ENCODE measurements at places on chromosomes 4 and X. TPM values are rescaled to one million over a fixed set of nuclear protein-coding genes. Genes with fewer than 3 reads are reported as not detected.

GRCh38 chrX:39174772-39175417 lies 373.6 kb downstream of the MID1IP1 start:
- no peak for DNase-seq

The PRIMPOL gene
- total RNA-seq: 12.8 TPM

The ARSH gene
- not detected for total RNA-seq

The SPANXN3 gene
- not detected for total RNA-seq

GRCh38 chrX:145818186-145819113 lies 821 bp downstream of the SLITRK2 start:
- DNase-seq: peak; percentile 25

DNA sequence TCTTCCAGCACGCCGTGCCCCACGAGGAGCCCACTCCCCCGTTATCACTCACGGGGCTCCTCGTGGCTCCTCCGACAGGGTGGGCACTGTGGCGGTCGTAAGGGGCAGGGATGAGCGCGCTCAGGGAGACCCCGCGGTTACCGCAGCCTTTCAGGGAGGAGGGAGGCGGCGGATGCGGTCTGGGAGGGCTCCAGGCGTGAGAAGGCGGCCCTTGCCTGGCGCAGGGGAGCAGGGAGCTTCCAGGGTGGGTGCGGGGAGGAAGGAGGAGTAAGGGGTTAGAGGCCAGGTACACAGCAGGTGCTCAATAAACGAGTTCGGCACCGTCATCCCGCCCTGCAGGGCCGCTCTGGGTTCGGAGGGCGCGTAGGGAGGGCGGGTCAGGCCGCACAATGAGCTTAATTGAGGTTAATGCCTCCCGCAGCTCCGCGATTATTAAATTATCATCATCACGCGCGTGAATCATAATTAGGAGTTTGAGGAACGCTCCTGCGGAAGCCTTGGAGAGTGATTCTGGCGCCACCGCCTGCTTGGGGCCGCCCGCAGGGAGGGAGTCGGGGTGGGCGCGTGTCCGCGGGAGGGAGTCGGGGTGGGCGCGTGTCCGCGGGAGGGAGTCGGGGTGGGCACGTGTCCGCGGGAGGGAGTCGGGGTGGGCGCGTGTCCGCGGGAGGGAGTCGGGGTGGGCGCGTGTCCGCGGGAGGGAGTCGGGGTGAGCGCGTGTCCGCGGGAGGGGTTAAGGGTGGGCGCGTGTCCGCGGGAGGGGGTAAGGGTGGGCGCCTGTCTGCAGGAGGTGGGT lies 7.6 kb upstream of the NKX1-1 start:
- DNase-seq: peak; percentile 21

- no peak for DNase-seq
These were observed 24.6 kb downstream of the CFAP299 start for GRCh38 chr4:80360084-80360483.

GRCh38 chrX:152989292-152989658 lies 4.6 kb downstream of the PNMA5 start:
- DNase-seq: no peak

GRCh38 chr4:54999003-54999402 lies 126.4 kb downstream of the KDR start:
- DNase-seq: no peak

GRCh38 chr4:80507507-80507906 lies 172.0 kb downstream of the CFAP299 start:
- DNase-seq: no peak

DNA sequence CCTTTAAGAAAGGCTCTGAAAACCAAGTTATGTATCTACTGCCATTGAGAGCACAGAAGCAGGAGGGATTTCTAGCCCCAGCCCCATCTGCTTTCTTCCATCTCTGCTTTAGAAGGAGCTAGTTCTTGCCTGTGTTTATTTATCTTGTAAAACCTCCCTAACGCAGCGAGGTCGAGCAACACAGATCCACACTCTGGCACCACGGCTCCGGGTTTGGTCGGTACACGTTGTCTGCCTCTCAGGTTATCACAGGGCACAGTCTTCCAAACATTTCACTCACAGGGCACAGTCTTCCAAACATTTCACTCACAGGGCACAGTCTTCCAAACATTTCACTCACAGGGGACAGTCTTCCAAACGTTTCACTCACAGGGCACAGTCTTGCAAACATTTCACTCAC lies 69.7 kb upstream of the TLR3 start:
- no peak for DNase-seq

DNA sequence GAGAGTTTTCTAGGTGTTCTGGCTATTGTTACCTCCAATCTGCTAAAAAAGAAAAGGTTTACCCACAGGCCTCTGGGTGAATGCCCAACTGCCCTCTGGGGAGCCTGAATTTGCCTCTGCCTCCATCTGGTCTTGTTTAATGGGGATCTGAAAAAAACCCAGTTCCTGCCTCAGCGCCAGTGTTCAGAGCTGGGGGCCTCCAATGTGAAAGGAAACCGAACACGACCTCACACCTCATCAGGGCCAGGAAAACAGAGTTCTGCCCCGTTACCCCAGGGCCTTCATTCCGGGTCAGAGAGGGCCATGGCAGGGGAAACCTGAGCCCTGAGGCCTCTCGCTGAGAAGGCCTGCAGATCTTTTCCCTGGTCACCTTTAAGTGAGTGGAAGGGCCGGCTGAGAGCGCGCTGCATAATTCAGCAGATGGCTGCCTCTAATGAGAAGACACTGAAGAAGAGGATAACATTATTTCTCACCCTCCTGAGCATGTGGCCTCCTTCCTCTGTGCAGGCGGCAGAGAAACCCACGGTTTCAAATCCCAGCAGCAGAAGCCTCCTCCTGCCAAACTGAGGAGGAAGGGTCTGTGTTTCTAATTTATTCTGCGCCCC lies 6.8 kb downstream of the SEPTIN6 start:
- peak; percentile 49 for DNase-seq

DNA sequence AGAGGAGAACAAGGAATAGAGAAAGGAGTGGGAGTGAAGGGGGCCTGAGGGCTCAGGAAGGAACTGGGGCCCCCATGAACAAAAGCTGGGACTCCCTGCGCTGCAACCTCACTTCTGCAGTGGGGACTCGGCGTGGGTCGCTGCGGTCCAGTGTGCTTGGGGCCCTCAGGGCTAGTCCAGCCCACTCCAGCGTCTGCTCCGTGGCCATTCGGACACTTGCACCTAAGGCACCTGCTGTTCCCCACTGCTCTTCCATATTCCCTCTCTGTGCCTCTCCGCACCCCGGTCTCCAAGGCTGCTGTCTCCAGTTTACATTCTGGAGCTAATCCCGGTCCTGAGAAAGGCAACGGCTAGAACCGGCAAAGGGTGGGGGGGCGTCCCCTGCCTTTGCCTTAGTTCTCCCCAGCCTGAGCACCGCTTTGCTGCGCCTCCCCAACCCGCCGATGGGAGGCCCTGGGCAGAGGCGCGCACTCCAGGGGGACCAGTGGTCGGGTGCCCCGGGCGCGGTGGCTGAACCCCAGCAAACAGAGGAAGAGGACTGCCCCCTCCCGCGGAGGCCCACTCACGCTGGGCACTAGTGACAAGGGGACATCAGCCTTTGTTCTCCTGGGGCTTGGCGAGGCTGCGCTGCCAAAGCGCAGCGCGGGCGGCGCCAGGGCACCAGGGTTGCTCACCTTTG lies 327.7 kb upstream of the F9 start:
- peak; percentile 25 for DNase-seq

Data from glutamatergic neuron (in vitro differentiated cells).